ENCODE measurements at places on chromosomes 2 and 18. TPM values are rescaled to one million over a fixed set of nuclear protein-coding genes. Genes with fewer than 3 reads are reported as not detected.

Gene GPR35
- total RNA-seq = 1.2 TPM

Gene CYS1
- 9.7 TPM for total RNA-seq

Gene SMCHD1
- 207 TPM for total RNA-seq

Gene LCLAT1
- total RNA-seq = 40.8 TPM

Gene STPG4
- not detected for total RNA-seq

Gene GPR39
- total RNA-seq = 1.1 TPM

Gene ASB18
- total RNA-seq = not detected

Gene TWIST2
- total RNA-seq = 12.3 TPM

Gene CD207
- 5.3 TPM for total RNA-seq

Gene C2orf49
- 38.8 TPM for total RNA-seq

Gene IL1RL1
- 4.3 TPM for total RNA-seq

Gene C2orf66
- 0.55 TPM for total RNA-seq

Gene PLGLB2
- 4.6 TPM for total RNA-seq

Gene SKOR2
- 1.2 TPM for total RNA-seq

Gene GATA6
- total RNA-seq = 0.88 TPM

Gene SH3RF3
- 6.3 TPM for total RNA-seq

Gene NDC80
- 10.5 TPM for total RNA-seq

Gene SPDYA
- 3.7 TPM for total RNA-seq

Gene TCF23
- total RNA-seq = 0.11 TPM

Gene DNAH7
- total RNA-seq = 6.1 TPM

Gene CWC22
- total RNA-seq = 35.2 TPM

Gene ANKRD29
- 6.7 TPM for total RNA-seq

Gene SNORC
- 0.55 TPM for total RNA-seq

Gene WDR43
- total RNA-seq = 51.7 TPM

Gene RAX
- 111 TPM for total RNA-seq

Gene ATP5F1A
- total RNA-seq = 931 TPM

Gene TM4SF20
- total RNA-seq = not detected

Data from camera-type eye (tissue), 1 donor.